ENCODE measurements at places on chromosomes 12 and 14.

DNA sequence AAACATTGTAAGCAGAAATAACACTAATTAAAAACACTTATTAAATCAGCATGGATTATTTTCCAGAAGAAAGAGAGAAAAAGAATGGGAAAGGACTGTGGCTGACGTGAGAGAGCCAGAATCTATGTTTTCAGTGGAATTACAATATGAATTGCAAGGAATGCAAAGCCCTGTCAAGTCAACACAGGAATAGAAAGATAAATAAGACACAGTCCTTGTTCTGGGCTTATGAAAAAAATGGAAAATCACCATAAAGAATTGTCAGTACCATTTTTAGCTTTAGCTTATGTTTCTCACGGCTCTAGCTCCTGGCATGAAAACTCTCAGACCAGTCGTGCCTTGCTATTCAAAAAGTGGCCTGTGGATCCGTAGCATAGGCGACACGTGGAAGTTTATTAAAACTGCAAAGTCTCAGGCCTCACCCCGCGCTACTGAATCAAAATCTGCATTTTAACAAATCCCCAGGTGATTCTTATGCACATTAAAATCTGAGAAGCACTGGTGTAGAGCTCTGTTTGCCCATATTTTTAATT lies 549.1 kb downstream of the RPS29 start:
- DNase-seq, result no peak

- no peak for DNase-seq
Observed at GRCh38 chr14:62943202-62943601, 102.1 kb downstream of the KCNH5 start.

DNA sequence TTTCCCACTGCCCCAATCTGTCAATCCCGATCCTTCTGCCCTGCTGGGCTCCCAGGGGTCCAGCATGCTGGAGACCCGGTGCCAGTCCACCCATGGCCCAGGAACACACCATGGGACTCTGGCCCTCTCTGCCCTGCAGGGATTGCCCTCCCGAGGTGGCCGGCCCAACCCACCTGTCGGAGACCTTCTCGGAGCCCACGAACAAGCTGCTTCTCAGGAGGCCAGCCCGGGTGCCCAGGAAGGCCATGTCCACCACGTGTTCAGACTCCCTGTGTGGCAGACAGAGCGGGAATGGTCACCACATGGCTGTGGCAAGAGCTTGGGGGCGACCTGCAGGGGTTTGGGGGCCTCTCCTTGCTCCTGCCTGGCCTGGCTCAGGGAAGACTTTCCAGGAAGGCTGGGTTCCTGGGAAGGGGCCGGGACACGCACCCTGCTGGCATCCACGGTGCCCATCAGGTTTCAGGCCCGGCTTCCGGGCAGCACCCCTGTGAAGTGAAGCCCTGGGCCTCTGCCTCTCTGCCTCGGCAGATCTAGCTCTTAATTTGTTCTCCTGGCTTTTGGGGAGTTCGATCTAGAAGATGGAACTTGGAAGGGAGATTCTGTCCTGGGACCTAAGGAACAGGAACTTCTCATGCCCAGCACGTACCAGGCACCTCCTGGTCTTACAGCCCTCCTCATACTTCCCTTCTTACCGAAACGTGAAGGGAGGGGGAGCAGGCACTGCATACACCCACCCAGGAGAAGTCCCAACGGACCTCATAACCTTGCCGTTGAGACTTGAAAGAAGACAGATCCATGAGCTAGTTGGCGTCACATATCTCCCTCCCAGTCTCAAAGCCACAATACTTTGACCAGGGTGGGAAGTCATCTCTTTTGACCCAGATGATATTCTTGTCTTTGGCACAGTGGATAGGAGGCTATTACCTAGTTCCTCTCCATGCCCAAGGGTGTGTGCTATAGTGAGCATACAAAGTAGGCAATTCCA lies 26.3 kb downstream of the LRTM2 start:
- no peak for DNase-seq

DNA sequence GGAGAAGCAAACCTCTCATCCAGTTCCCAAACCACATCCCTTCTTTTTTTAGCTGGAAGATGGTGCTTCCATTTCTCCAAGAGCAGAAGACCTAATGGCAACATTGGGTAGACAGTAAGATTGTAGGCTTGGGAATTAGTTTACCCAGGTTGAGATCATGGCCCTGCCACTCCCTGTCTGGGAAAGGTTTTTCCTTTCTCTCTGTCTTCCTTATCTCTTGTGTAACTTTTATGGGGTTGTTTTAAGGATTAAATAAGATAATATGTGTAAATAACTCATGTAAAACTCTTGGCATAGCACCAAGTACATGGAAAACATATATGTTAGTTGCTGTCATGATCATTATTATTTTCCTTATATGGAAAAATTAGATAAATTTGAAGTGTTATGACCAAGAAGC lies 23.2 kb upstream of the PSMA6 start:
- no peak for DNase-seq

GRCh38 chr14:69055125-69055524 lies 76.0 kb upstream of the ACTN1 start:
- DNase-seq, result no peak

- DNase-seq, result no peak
Observed at GRCh38 chr12:130157998-130158753, 4.1 kb upstream of the FZD10 start.

- no peak for DNase-seq
Observed at GRCh38 chr14:75226755-75227544, 50.5 kb upstream of the TMED10 start.

- peak; percentile 32 for DNase-seq
Observed at GRCh38 chr12:131755305-131756113, 44.6 kb downstream of the SFSWAP start.

- DNase-seq, result no peak
Observed at GRCh38 chr12:11697670-11698387, 48.4 kb downstream of the ETV6 start.

DNA sequence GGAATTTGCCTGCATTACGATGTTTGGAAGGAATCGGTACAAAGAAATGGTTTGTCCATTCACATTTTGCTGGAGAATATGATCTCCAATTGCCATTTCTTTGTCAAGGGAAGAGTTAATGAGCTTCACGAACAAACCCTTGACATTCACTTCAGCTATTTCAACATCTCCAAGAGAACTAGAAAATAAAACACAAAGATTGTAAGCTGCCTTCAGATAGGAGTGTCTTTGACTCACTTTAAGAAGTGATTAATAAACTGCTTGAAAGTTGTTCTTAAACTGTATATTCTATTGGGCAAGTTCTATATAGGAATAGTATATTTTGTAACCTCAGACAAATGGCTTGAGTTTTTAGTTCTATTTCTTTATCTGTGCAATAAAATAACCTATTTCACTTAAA lies 26.3 kb downstream of the LMNTD1 start:
- DNase-seq, result no peak

DNA sequence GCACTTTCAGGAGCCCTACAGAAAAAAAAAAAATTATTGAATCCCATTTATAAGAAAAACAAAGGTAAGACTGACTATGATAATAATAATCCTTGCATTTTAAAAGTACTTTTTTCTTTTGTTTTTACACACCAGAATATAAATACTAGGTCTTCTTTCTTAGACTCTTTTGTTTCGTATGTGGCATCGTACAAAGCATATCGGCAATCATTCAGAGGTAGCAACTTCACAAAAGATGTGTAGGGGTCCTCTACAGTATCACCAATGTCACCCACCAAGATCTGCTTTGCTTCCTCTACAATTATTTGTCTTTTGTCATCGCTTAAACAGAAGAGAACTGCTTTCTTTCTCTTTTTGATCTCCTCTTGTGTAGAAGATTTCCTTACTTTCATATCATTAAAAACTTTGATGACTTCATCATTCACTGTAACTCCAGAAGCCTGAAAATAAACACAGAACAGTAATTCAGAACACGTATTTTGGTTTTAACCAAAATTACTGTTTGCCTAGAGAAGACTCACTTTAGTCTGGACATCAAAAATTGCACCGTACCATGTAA lies 1.2 kb downstream of the CFL2 start:
- DNase-seq, result no peak

DNA sequence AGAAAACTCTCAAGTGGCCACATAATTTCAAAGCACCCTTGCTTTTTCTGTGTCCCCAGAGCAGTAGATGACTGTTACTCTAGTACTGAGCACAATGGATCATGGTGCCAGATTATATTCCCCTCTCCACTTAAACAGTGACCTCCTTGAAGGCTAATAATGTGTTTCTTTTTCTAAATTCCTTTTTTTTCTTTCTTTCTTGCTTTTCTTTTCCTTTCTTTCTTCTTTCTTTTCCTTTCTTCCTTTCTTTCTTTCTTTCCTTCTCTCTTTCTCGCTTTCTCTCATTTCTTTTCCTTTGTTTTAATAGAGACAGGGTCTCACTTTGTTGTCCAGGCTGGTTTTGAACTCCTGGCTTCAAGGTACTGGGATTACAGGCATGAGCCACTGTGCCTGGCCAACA lies 26.2 kb upstream of the TSPAN11 start:
- DNase-seq, result no peak

- peak; percentile 9 for DNase-seq
Observed at GRCh38 chr12:6540181-6540877, 6.0 kb downstream of the GAPDH start.

- no peak for DNase-seq
Observed at GRCh38 chr12:958588-959123, 9.2 kb upstream of the RAD52 start.

DNA sequence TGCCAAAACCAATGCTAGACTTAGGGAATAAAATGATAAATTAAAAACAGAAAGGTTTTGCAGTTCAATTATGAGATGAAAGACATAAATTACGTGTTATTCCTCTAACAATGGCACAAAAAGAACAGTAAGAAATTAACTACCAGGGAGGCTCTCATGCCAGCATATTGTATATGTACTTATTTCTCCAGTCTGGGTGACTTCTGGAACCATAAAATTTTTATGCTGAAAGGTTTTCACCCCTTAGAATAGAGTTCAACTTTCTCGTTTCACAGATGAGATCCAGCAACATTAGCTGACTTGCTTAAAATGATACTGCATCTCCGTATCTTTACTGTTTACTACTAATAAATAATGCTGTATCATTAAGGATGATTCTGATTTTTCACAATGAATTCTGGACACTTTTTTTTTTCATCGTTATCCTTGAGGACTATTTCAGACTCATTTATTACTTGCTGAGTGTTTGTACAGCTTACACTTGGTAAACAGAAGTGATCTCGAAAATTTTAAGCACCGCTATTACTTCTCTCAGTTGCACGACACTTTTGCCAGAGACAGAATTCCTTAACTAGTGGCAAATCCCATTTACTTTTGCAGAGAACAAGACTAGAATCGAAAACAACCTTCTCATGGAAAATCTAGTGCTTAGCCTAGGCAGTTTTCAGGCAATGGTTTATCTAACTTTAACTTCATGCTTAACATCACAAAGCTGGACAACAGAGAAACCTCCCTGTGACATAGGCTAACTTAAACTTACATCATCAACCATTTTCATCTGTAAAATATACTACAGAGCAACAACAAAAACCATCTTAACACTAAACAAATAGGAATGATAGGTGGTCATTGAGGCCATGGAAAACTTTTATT lies 2.7 kb downstream of the RSRC2 start:
- DNase-seq, result no peak

DNA sequence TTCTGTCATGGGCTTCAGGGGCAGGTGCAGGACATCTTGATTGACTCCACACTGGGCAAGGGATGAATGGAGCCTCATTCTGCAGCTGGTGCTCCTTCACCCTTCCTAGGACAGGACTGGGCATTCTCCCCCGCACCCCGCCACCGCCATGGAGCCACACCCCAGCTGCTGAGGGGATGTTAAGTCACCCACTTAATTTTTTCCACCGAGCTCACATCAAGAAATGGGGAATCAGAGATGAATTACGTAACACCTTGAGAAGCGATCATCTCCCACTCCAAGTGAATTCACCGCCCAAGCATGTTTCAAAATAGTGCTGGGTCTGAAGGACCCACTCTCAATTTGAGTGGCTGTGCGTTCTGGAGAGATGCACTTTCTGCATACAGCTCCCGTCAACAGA lies 94.2 kb downstream of the EML1 start:
- DNase-seq, result no peak

DNA sequence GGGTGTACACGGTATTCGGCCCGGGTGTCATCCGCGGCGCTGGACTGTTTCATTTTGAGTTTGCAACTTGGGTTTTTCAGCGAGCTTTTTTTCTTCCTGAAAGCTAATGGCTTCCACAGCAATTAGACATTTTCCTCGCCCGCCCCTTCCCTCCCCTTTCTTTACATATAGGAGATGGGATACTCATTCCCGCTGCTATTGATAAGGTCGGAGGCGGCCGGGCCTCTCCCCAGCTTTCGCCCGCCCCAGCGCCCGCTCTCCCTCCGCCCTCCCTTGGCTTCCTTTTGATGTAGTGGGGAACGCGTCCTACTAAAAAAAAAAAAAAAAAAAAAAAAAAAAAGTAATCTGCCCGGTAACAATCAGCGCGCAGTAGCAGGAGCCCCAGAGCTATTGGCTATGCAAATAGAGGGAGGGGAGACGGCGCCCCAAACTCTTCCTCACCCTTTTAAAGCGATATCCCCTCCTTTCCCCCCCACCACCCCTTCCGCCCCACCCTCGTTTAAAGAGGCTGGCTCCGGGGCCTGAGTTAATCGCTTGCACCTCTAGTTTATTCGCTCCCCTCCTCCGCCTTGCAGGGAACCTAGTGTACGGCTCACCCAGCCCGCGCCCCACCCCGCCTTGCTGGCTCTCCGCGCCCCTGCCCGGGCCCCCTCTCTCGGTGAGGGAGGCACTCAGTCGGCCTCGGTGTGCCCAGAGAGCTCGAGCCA lies 1.7 kb upstream of the CCND2 start:
- DNase-seq, result no peak

GRCh38 chr12:102454808-102455760 lies 25.3 kb downstream of the IGF1 start:
- DNase-seq, result no peak

- DNase-seq, result no peak
Observed at GRCh38 chr14:61578745-61579144, 116.6 kb upstream of the HIF1A start.

- DNase-seq, result no peak
Observed at GRCh38 chr12:105220929-105221290, 15.1 kb downstream of the APPL2 start.

- DNase-seq, result no peak
Observed at GRCh38 chr12:66584673-66585072, 94.2 kb downstream of the GRIP1 start.

DNA sequence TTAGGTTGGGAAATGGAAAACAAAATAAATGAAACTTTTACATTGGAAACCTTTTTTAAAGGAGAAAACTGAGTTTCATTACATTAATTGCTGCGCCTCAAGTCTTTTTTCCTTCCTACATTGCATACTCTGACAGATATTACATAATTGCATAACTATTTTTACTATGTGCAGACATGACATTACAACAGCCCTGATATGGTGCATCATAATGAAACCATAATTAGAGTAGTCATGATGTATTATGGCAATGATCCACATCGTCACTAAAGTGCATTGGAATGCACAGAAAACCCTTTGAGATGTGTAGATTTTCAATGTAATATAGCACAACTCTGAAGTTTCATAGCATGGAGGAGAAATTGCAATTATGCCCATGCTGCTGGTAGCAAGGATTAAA lies 217.8 kb upstream of the NPAS3 start:
- DNase-seq, result no peak

- DNase-seq, result no peak
Observed at GRCh38 chr12:4118017-4118510, 155.5 kb upstream of the CCND2 start.
